ENCODE measurements at places on chromosomes 7 and 10.

DNA sequence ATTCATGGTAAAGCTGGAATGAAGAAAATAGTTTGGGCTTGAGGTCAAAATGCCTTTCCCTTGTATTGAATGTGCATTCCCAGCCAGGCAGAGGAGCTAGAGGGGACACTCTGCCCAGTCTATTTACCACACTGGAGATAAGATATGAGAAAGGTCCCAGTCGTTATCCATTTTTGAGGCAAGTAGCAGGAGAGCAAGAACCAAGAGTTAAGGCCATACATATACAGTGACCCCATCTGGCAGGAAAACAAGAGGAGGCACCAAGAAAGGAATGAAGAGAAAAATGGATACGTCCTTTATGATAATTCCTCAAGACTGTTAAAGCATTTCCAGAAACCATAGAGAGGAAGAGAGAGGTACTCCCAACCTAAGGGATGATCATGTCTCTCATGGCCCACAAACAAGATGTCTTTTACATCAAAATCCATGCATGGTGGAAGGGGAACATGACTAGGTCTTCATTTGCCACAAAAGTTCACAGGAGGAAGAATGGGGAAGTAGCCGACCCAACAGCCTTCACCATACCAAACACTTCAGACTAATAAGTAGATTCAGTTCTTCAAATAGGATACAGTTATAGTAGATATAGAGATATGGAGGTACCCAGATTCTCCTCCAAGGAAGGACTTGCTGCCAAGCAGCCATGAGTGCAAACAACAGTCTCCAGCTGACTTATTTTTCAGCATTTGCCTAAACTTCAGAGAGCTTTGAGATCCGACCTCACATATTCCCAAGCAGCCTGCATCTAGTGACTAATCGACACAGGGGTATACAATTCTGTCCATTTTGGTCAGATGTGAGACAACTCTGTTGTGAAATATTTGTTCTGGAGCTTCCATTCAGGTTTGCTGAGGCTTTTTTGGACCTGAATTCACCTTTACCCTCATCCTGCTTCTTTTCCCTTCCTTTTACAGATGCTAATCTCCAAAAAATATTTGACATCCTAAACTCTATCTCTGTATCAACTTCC is 61.1 kb upstream of the CCDC71L start:
- no peak for DNase-seq

DNA sequence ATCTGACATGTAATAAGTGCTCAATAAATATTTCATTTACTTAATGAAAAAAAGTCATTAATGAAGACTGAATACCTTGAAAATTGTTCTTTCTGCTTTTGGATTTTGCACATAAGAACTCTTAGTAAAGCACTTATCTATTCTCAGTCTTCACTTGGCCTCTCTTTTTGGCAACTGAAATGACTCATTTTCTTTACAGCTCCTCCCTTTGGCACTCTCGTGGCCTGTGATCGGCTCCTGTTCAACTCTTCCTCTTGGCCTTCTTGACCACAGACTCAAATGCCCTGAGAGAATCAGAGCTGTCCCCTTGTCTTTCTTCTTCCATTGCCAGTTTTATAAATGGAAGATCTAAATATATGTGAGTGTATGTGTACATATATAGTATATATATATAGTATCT is 54.2 kb downstream of the FOXP2 start:
- no peak for DNase-seq

DNA sequence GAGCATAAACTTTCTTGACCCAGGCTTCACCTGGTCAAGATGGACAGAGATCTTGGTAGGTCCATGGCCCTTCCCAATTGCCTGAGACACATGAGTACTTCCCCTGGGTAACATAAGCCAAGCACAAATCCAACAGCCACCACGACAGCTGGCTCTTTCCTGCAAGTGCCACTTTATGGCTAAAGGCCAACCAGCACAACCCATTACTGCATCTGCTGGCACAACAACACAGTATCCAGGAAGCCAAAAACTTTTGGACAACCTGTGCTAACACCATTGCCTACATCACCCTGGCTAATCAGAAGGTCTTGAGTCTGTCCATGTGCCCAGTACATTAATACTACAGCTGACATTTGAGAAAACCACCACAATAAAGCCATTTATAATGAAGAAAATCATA is 548.0 kb upstream of the SEMA3D start:
- no peak for DNase-seq

- DNase-seq, result no peak
Observed at GRCh38 chr10:88154596-88155250, 291.3 kb downstream of the PTEN start.

DNA sequence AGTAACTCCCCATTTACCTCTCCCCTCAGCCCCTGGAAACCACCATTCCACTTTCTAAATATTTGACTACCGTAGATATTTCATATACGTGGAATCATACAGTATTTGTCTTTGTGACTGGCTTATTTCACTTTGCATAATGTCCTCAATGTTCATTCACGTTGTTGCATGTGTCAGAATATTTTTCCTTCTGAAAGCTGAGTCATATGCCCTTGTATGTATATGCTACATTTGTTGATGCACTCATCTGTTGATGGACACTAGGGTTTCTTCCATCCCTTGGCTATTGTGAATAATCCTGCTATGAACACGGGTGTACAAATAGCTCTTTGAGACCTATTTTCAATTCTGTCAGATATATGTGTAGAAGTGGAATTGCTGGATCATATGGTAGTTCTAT is 25.8 kb upstream of the TSPAN13 start:
- no peak for DNase-seq

GRCh38 chr7:141550386-141551093 is 670 bp upstream of the AGK start:
- peak; percentile 30 for DNase-seq

DNA sequence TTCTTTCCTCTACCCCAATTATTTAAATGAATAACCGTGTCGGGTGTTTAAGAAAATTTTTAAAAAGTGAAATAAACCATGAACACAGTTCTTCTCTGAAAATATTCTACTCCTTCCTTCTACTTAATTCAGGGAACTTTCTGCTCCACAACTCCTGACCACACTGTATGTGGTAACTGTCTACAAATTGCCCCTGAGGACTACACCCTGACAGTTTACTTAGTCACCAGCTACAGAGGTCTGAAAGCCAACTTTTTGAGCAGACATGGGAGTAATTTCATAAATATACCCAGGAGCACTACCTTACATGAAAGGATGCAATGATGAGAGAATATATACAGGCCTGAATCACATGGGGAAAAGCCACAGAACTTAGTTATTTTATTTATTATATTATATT is 523.2 kb upstream of the SORCS1 start:
- no peak for DNase-seq

- DNase-seq, result no peak
Observed at GRCh38 chr10:70293169-70293843, 9.5 kb upstream of the NPFFR1 start.

GRCh38 chr7:143507094-143507518 is 29.4 kb downstream of the TAS2R41 start:
- no peak for DNase-seq

- DNase-seq, result no peak
Observed at GRCh38 chr7:36287371-36288241, 102.1 kb upstream of the ANLN start.

GRCh38 chr10:18254086-18254485 is 113.9 kb downstream of the CACNB2 start:
- no peak for DNase-seq

- DNase-seq, result peak; percentile 38
Observed at GRCh38 chr10:6647811-6648526, 67.9 kb upstream of the PRKCQ start.

DNA sequence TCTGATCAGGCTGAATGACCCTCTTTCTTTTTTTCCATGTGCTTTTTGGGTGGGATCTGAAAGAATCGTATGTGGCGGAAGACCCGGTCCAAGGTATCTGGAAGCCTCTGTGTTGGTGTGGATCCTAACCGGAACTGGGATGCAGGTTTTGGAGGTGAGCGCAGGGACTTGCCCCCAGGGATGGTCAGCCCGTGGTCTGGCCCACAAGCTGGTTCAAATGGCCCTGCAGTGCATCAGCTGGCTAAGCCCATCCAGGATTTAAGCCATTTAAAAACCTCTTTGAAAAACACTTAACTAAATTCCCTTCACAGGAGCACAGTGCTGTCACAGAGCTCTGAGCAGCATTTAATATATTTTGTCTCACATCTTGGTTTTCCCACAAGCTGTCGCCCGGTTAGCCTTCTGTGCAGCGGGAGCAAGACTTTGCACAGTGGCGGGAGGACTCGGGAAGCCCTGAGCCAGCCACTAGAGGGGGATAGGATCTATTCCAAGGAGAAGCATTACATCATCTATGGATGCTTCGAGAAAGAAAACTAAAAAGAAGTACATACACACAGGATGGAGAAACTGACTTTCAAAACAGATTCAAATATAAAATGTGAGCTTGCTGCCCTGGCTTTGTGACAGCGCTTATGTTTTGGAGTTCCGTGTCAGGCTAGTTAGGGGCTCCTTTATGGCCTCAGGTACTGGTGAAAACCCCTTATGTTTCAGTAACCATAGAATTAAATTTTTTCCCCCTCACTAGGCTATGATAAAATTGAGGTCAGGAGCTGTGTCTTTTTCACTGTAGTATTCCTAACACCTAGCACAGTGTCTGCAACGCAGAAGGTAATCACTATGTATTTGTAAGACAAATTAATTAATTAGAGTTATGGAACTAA is 11.3 kb downstream of the CPA2 start:
- no peak for DNase-seq

- no peak for DNase-seq
Observed at GRCh38 chr7:71144963-71145362, 13.0 kb downstream of the GALNT17 start.

- no peak for DNase-seq
Observed at GRCh38 chr7:55185321-55185802, 166.5 kb downstream of the EGFR start.

- no peak for DNase-seq
Observed at GRCh38 chr7:157775560-157776332, 438.9 kb downstream of the DNAJB6 start.

DNA sequence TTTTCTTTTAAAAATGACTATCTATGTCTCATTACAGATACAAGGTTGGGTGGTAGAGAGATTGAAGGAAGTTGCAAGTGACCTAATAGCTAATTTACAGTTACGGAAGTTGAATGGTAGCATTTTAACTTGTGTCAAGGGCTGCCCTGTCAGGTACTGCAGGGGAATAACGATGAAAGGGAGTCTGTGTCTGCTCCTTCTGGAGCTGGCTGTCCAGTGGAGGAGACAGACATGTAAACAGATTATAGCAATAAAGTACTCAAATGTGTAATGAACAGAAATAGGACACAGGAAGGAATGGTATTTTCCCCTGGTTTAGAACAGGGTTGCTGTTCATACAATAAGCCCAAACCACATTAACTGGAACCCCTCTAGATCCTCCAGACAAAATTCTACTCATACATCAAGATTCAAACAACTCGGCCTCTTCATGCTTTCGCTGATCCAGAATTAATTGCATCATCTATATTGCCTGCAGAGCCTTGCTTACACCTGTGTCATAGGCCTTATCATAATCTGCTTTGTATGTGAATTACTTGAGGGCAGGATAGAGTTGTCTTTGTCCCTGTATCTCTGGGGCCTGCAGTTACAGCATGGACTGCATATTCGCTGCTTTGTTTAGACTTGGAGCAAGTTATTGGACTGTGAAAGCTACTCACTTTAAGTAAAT is 42.8 kb downstream of the AUTS2 start:
- no peak for DNase-seq

DNA sequence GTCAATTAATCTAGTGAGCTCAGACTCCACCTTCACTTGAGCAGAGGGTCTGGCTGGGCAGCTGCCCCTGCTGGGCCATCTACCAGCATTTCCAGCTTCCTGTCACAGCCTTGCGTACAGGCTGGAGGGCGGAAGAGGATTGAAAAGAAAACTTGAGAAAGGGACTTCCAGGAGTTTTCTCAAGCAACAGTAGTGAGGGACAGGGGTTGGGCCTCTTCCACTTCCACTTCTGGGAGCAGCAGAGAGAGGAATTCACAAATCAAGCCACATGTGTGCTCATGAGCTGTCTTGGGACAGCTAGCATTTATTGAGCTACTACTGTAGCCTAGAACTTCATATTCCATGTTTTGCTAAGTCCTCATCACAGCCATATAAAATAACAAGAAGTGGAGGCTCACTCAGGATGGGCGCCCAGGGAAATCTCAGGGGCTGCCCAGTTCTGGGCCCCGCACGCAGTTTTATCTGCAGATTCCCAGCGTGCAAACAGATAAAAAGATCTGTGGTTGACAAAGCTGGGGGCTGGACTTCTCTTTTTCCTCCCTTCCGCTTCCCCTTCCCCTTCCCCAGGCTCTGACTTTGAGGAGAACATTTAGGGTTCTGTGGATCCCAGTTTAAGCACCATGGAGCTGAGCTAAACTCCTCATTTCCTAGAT is 135.8 kb downstream of the RGS10 start:
- DNase-seq, result no peak

DNA sequence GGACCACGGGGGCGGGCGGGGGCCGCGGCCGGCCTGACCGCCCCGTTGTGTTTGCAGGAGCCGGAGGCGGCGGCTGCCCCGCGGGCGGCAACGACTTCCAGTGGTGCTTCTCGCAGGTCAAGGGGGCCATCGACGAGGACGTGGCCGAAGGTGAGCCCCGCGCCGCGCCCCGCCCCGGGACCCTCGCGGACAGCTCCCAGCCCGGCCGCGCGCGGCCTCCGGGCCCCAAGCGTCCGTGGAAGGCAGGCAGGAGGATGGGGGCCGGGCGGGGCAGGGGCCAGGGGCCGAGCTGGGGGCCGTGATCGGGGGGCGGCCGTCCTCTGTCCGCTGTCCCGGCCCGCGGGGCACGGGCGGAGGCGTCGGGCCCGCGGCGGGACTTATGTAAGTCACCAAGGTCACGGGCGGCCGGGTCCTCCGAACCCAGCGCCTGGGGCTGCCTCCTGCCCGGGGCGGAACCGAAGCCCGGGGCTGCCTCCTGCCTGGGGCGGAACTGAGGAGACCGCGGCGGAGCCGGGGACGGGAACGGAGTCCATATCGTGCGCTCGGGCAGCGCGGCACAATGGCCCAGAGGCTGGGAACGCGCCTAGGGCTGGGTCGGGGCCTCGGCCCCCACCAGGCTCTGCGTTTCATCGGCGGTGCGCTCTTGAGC is 497 bp downstream of the PPP2R2D start:
- no peak for DNase-seq

- no peak for DNase-seq
Observed at GRCh38 chr7:105210721-105211205, 178.0 kb downstream of the SRPK2 start.

DNA sequence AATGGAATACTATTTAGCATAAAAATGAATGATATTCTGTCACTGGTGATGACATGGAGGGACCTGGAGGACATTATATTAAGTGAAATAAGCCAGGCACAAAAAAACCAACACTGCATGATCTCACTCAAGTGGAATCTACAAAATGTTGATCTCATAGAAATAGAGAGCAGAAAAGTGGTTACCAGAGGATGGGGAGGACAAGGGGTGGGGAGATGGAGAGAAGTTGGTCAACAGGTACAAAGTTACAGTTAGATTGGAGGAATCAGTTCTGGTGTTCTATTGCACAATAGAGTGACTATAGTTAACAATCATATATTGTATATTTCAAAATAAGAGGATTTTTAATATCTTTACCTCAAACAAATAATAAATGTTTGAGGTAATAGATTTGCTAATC is 24.7 kb upstream of the SLC18A3 start:
- DNase-seq, result no peak
